GM12878 (cell line): ENCODE measurements at places on chromosomes 16 and 17. TPM values are rescaled to one million over a fixed set of nuclear protein-coding genes. Genes with fewer than 3 reads are reported as not detected.

The CHCT1 gene
- 0.23 TPM in 1 of 2 replicates, not detected in the other for total RNA-seq

The CES5A gene
- total RNA-seq: not detected in 2 replicates

DNA sequence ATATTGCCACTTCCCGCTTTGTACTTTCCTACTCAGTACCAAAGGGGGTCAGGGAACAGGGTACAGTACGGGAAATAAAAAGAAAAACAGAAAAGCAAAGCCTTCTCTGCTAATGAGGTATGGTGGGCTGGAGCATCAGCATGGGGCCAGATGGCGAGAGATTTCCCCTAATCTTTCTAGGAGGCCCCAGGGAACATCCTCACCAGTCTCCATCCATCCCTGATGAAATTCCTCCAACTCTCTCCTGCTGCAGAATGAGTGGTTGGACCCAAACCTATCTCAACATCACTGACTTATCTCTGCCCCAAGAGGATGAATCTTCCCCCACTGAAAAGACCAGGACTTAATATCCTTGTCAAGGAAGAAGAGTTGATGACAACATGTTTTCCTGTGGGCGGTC, 185.6 kb downstream of the C16orf78 start:
- no peak for DNase-seq

The ZG16B gene
- total RNA-seq: 5.4 and 7.5 TPM in 2 replicates

GRCh38 chr17:68701046-68701445, 99.9 kb upstream of the FAM20A start:
- DNase-seq: no peak

DNA sequence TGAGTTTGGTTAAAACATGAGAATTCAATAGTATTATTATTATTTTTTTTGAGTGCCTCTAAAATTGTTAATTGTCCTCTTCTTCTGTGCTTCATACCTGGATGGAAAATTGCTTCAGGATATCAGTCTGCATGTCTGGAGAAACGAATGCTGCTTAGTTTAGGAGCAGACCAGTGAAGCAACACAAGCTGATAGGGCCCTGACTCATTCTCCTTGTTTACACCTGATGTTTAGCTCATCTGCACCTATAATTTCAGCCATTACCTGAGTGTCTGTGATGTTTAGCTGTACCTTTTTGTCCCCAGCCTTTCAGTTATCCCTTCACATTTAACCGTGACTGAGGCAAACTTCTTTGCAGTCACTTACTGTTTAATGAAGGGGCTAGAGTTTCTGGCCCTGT, 14.8 kb downstream of the SNTB2 start:
- no peak for DNase-seq

- DNase-seq: no peak
Measured at GRCh38 chr17:48174833-48175523, 67.4 kb downstream of the SNX11 start.

The USP43 gene
- not detected in 2 replicates for total RNA-seq

- no peak for DNase-seq
Measured at GRCh38 chr16:69079697-69080096, 25.8 kb upstream of the HAS3 start.

DNA sequence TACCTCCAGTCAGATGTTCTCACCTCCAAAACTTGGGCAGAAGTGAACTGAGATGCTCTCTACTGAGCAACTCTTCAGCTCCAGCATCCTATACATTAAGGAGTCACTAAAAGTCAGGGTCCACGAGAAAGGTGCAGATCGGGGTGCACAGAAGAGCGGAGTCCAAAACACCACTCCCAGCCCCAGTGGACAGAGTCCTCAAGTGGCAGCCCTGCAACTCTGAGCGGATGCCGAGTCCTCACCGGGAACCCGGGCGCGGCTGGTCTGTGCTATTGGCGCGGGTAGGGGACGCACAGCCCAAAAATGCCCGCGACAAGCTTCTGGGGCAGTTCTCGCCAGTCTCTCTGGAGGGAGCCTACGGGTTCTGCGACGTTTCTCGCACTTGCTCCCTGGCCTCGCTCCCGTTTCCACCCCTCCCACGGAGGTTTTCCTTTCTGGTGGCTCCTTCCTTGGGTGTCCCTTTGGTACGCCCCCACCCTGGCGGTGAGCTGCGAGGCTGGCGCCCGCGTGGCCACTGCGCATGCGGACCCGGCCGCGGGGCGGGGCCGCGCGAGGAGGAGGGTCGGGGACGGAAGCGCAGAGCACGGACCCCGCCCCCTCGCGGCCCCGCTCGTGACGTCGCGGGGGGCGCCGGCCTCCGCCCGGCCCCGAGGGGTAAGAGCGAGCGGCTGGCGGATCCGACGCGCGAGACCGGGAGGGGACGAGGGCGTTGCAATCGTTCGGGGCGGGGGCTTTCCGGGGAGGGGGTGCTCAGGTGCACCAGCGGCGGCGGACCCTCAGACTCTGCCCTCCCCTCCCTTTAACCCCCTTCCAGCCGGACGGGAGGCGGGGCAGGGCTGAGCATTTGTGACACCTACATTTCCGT, at the start of gene TMEM219:
TMEM219 (plus strand) TSS at position 601 of the 865 bp plus-strand sequence. CDS start 1,065 bp downstream, outside the sequence.
- DNase-seq: peak; percentile 70

The CES4A gene
- 1.8 and 3.3 TPM in 2 replicates for total RNA-seq

The TMIGD1 gene
- not detected in 2 replicates for total RNA-seq

The DDX42 gene
- 92.9 and 109 TPM in 2 replicates for total RNA-seq

DNA sequence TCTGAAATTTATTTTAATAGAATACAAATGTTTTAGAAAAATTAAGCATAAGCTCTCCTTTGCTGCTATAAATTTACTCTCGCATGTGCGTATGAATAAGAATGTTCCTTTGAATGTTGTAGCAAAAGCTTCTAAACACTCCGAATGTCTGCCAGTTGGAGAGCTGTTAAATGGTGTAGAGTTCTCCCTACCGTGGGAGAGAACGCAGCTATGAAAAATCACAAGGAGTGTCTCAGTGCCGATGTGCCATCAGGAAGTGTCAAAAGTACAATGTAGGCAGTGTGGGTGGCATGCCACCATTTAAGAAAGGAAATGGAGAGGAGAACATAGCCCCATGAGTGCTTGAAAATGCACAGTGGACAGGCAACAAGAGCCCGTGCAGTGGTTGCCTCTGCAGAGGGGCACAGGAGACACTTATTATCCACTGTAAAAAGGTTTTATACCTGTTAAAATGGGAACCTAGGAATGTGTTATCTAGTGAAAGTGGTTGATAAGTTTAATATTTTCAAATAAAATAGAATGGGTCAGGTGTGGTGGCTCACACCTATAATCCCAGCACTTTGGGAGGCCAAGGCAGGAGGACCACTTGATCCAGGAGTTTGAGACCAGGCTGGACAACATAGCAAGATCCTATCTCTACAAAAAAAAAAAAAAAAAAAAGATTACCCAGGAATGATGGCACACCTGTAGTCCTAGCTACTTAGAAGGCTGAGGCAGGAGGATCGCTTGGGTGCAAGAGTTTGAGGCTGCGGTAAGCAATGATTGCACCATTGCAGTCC, 144.0 kb downstream of the SOCS1 start:
- DNase-seq: no peak
